Upper lobe of right lung (tissue), 1 donor: ENCODE measurements at places on chromosomes 12 and 14.
A peak's percentile ranks its signal among the peaks of the same experiment; 100 is the strongest.

- no peak for DNase-seq
Measured at GRCh38 chr12:131223171-131223761, 269.6 kb downstream of the ADGRD1 start.

GRCh38 chr12:101759396-101760047, 20.3 kb upstream of the SYCP3 start:
- no peak for DNase-seq

DNA sequence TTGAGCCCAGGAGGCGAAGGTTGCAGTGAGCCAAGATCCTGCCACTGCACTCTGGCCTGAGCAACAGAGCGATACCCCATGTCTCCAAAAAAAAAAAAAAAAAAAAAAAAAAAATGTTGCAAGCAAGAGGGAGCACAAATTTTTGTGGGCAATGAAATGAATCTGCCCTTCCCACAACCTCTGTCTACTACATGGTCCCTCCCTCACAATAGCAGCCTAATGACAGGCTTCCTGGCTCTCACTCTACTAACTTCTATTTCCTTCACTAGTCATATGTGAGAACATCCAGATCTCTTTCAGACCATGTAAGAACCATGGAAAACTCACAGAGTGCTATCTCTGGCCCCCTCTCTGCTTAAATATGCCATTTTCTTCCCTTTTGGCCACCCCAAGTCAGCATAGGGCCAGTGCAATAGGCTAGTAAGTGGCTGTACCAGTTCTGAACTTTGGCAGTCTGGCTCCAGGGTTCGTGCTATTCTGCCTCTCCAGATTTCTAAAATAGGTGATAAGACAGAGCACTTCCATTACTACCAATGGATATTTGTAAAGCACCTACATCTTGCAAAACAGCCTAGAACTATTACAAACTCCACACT, 7.1 kb downstream of the OSBPL8 start:
- no peak for DNase-seq

GRCh38 chr14:99413172-99413571, 67.5 kb downstream of the SETD3 start:
- no peak for DNase-seq

DNA sequence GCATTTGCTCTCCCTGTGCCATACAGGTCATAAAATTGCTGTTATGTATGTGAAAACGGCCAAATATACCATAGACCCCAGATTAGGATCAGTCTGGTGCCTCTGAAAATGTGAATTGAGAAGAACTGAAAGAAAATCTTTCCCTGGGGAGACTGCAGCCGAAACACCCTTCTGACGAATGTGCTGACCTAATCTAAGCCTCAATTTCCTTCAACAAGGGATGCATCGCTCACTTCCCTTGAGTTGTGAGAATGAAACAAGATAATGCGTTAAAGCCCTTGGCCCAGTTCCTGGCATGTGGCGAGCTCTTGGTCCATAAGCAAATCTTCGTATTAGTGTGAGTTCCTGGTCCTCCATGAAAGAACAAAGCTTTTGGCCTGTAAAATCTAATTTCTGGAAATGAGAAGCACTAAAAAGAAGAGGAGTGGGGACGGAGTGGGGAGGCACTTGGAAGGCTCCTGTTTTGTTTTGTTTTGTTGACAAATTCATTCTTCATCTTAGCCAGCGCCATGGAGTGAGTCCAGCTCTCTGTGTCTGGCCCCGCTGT, 49.5 kb upstream of the RTRAF start:
- DNase-seq = no peak

GRCh38 chr14:84410344-84410743, 1119.6 kb upstream of the FLRT2 start:
- no peak for DNase-seq

DNA sequence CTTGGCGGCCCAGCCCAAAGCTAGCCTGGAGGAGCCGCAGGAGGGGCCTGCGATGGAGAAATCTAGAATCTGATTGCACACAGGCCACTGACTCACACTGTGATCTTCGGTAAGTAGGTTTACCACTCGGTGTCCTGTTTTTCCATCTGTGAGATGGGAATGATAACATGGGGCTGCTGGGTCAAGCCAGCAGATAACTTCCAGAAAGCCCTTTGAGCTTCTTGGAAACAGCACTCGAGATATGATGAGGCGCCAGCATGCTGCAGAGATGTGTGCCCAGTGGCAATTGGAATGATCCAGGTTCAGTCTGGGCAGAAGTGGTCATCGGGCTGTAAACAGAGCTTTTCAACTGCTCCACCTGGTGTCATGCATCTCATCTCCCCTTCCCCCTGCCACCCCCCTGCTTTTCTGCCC, 771.3 kb upstream of the TBX3 start:
- no peak for DNase-seq

DNA sequence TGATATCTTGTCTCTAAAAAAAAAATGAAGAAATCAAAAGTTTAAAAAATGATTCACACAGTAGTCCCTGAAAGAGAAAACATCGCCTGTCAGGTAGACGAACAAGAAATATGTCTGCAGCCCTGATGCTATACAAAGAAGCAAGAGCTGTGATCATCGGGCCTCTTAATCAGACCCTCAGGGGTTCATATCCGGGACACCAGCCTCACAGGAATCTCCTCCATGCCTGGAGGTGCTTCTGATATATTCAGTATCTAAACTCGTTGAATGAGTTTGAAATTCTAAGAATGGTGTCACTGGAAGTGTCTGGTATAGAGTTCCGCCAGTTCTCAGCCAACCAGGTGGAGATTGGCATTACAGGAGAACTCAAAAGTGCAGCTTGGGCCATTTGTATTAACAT, 64.7 kb downstream of the KSR2 start:
- DNase-seq = no peak

DNA sequence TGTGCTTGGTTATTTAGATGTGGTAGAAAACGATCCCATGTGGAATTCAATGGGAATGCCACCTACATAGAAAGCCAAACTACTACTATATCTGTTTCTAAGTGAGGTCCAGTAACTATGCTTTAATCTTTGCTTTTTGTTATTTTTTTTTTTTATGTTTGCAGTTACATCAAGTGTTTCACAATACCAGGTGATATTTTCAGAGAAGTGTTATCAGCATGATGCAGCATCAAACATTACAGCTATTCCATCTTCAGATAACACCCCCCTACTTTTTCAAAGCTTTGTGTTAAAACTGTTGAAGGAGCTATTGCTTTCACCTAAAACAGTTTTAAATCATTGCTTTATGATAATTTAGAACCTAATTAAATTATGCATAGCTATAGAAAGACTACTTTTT, 163.8 kb upstream of the SLC16A7 start:
- DNase-seq = no peak

GRCh38 chr12:56518570-56518969, 3.0 kb upstream of the RBMS2 start:
- no peak for DNase-seq

DNA sequence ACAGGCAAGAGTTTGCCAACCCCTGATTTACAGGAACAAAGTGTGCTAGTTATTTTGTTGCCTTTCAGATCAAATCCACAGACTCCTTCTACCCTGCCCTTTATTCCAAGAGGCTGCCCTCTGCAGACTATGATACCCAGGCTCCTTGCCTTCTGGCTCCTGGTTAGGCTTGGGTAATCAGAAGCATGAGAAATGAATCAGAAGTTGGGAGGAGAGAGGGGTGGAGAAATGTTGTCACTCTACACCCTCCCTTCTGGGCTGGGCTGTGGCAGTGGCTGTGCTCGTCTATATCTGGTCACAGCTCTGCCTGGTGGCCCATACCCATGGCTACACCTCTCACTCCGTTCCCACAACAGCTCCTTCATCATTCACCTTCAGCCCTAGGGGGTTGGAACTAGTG, 204.6 kb upstream of the PLXNC1 start:
- DNase-seq = no peak

DNA sequence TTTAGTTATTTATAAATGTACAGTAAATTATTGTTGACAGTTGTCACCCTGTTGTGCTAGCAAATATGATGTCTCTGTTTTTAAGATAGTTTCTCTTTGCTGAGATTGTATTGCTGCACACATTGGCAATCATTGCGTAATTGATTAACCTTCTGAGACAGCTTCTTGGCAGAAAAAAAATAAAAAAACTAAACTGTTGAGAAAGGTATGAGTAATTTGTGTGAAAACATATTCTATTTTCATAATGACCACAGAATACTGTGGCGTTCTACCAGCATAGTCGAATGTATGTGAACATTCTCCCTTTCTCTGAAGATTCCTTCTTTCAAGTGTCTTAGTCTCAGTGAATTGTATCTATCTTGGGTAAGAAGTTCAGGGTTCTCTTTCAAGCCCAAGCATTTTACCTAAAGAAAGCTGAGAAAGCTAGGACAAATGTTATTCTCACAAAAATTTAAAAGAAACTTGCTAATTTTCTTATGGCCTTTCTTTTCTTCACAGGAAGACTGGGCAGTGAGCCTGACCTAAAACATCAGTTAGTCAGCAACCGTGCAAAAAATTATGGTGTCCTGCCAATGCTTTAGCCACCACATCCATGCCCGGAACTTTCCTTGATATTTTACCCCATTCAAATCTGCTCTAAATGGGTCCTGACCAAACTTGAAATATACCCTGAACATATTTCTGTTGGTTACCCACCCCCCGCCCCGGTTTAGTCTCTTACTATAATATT, 69.0 kb upstream of the REP15 start:
- DNase-seq = no peak

DNA sequence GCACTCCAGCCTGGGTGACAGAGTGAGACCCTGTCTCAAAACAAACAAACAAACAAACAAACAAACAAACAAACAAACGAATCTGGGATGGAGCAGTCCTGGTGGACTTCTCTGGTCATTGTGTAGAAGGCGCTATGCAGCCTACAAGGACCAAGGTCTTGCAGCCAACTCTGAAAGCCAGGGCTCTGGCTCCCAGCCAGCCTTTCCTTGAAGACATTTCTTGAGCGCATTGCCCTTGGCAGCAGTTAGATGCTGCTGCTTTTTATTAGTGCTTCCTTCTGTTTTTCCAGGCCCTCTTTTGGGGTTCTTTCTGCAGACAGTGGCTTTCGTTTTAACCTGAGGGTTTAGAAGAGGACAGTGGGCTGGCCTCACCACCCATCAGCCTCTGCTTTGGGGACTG, 20.2 kb downstream of the CCDC177 start:
- DNase-seq = no peak

DNA sequence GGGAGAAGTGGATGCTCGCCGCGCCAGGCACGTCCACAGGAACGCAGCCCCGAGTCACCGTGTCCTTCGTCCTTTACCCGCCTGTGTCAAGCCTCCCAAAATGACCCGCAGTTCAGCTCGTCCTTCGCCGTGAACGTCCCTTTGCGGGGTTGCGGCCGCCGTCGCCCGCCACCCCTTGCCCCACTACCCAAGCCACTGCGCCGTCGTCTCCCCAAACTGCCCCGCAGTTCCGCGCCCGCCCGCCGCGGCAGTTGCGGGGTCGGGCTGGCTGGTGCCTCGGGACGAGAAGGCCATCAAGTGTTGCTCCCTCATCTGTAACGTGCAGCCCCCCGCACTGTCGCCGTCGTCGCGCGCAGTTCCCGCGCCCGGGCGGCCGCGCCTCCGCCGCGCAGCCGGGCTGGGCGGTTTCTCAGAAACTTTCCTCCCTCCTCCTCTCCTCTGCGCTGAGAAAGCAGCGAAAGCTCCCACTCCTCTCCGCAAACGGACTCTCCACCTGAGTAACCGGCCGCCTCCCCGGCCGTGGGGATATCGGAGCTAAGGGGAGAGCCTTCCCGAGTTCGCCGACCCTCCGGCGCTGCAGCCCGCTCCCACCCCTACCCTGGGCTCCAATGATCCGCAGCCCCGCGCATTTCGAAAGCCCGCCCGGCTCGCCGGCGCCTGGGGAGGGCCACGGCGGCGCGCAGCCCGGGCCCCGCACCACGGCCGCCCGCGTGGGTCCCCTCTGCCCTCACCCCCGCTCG, 6.7 kb downstream of the CDKN1B start:
- peak; percentile 76 for DNase-seq

DNA sequence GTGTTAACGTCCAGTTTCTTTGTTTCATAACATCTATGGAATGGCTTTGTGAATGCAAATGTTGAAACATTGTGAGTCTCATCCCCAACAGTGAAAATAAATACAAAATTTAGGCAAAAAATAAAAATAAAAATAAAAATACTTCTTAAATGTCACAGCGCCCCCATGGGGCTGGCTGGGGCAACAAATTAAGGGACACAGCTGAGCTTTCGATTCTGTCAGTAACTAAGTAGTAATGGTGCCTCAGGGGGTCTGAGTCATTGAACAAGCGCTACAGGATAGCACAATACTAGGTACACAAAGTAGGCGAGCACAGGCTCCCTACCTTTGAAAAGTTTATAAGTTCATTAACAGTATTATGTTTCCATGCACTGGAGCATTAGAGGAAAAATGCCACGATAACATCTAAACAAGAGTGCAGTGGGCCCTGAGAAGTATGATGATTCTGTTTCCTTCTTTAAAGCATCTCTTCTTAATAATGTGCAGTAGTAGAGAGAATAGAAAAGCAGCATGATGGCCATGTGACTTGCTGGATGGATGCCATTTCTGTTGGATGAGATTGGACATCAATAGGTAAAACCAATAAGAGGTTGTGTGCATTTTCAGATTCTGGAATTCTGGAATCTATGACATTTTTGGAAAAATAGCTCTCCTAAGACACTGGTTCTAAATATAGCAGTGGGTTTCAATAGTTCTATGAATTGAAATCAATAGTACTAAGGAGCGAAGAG, 667.2 kb downstream of the DIO2 start:
- DNase-seq = no peak

GRCh38 chr12:19449814-19450213, 10.5 kb downstream of the AEBP2 start:
- no peak for DNase-seq

- DNase-seq = no peak
Measured at GRCh38 chr14:81062816-81063215, 107.4 kb downstream of the TSHR start.

DNA sequence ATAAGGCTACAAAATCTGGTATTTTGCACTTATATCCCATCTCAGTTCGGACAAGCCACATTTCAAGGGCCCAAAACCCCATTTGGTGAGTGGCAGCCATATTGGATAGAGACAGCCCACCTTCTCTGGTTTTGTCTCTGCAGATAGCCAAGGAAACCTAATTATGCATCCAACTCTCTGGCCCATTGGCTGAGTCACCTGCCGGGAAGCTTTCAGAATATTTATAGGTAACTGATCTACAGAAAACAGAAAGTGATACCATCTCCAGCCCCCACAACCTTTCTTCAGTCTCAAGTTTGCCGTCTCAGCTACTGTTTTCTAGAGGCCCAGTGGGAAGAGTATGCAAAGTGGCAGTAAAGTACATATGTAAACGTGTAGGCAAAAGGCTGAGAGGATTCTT, 33.7 kb upstream of the PPP1CC start:
- DNase-seq = no peak
